Calu3 (cell line): ENCODE measurements at places on chromosomes 12 and 14.
A peak's percentile ranks its signal among the peaks of the same experiment; 100 is the strongest.

DNA sequence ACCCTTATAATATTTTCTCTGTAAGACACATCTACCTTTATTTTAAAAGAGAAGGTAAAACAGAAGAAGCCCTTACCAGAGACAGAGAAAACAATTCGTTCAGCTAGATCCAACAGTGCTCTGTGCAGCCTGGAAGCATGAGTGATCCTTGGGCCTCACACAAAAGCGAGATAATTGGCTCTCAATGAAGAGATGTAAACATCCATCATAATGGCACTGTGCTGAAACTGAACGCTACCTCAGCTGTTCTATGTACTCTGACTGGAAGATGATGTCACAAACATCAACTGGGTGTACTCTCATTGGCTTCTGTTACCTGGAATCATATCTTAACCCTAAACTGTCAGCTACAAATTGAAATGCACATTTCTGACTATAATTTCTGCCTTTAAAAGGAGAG is at the start of gene MGAT4C:
TSS of gene MGAT4C (minus strand) at position 229 of the 400 bp plus-strand sequence.
- no peak for DNase-seq

GRCh38 chr14:69664865-69665526 is 53.6 kb downstream of the SUSD6 start:
- no peak for DNase-seq

DNA sequence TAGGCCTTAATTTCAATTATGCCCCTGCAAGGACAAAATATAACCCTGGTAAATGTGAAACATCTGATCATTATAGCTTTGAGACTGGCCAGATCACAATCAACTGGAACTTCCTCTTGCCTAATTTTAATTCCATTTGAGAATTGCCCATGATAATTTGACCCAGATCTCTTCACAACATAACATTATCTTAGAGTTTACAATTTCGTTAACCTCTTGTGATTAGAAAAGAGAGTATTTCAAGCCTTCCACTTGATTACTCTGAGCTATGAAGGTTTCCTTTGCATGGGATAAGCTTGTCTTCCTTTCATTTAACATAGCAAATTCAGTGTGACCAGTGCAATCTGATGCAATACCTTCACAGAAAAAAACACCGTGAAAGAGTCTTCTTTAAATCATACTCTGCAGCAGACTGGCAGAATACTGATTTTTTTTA is 143.6 kb downstream of the DUSP6 start:
- DNase-seq = no peak

DNA sequence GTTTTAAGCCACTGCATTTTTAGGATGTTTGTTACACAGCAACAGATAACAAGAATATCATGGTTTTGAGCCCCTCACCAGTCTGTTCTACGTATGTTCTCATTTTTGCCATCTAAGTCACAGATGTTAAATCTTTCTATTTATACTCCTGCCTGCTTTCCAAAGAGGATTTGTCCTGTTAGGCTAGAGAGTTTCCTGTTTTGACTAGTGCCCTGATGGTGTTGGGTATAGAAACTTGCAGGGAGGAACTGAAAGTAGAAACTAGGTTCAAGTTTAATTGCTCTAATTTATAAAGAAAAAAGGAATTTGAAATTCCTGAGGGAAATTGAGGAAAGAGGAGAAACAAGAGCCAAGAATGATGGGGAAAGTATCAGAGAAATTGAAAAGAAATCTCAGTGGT is 74.4 kb upstream of the COCH start:
- DNase-seq = no peak

GRCh38 chr14:31677052-31677451 is 115.8 kb downstream of the NUBPL start:
- no peak for DNase-seq

DNA sequence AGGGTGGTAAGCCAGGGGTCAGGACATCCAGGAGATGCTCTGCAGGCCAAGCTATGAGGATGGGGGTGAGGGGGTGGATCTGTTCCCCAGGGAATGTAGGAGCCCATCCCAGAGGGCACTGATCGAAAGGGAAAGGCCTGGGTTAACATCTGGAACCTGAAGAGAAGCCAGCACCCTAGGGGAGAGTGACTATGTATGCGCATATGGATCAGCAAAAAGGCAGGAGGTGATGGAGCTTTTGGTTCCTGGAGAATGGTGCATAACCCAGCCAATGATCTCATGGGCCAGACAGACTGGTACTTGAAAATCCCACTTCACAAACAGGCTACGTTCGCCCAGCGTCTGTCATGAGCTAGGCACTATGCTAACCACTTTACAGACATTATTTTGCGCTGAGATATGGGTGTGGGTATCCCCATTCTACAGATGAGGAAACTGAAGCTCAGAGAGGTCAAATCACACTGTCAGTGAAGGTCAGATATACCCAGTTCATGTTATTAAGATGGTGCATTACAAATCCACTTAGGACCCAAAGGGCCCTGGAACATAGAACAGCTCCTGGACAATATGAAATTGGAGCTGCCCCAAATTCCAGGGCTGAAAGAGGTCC is 1.6 kb downstream of the CCDC63 start:
- no peak for DNase-seq

DNA sequence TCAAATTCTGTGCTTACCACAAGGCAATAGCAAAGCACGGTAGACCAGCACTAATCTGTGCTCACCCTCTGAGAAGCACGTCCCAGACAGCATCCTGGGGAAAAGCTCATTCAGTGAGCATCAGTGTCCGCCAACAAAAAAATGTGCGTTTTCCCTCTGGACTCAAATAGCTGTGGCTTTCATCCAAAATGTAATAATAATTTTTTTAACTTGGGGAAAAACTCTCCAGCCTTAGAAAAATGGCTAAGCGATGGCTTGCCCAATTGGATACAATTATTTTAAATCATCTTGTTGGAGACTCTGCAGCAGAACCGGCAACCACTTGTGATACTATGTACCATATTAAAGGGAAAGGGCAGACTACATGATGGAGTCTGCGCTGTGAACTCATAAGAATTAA is 1.1 kb upstream of the KRT77 start:
- DNase-seq = no peak

DNA sequence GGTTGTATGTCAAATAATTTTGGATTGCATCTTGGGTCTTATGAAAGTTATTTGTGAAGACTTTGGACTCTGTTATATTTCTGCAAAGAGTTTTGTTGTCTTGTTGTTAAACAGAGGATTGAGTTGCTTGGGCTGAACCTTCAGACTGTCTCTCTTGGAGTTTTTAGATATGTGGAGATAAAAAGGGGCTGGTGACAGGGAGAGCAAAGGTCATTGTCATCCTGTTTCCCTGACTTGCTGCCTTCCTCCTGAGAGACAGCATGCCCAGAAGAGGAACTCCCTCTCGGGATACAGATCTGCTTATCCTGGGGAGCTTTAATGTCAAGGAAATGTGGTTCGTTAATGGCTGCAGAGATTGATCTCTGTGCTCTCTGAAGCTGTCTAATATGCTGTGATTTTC is 47.6 kb upstream of the RFLNA start:
- no peak for DNase-seq

DNA sequence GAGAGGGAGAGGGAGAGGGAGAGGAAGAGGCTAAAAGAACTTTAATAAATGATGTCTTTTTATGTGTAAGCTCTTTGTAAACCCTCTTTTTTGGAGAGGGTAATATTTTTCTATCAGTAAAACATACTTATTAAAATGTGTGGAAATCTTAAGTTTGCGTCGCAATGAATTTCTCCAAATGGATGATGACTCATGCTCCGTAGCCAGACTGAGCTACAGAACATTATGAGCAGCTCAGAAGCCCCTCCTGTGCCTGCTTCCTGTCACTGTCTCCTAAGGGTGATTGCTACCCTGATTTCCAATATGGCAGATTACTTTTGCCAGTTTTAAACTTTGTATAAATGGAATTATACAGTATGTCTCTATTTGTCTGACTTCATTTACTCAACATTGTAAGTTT is 13.0 kb upstream of the PYGL start:
- DNase-seq = no peak

GRCh38 chr14:76782885-76783566 is 21.8 kb downstream of the VASH1 start:
- DNase-seq = no peak

- DNase-seq = peak; percentile 98
These were observed 498 bp upstream of the RHOF start for GRCh38 chr12:121793838-121794533.

DNA sequence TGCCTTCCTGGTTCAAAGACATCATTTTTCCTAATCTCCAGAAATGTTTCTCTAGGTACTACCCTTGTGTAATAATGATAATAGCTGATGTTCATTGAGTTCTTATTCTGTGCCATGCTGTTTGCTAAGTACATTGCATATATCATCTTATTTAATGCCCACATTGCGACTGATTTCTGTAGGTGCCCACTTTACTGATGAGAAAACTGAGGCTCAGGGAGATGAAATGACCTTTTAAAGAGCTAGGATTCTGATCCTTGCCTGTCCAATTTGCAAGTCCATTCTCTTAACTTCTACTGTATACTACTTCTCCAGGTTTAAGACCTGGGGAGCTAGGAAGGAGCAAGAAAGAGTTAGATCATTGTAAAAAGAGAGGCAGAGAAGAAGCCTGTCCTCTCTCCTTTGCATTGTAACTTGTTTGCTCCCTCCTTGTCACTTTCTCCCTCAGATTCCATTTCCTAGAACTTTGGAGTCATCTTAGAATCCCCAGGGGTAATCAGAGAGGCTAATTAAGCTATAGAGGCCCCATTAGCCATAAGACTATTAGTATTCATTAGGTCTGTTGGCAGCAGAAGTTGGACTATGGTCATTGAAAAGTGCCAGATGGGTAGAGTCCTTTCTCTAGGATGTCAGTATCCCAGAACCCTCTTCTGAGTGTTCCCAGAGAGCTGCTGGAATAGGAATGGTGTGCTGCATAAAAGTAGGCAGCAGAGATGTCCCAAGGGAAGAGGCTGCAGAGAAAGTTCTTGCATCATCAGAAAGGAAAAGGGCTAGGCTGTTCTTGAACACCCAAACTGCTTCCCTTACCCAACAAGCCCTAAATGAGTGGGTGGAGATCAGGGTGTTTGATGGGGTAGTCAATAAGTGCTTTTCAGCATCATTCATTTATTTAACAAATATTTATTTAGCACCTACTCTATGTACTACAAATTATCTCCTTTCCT is 3.1 kb downstream of the DGKA start:
- no peak for DNase-seq

GRCh38 chr12:13843841-13844240 is 137.6 kb downstream of the GRIN2B start:
- DNase-seq = no peak

- no peak for DNase-seq
These were observed 1.2 kb downstream of the FBXO34 start for GRCh38 chr14:55272387-55272786.
